ENCODE measurements at places on chromosomes 1 and 21.

- no peak for DNase-seq
Measured at GRCh38 chr21:44352253-44352860, 1.1 kb upstream of the TRPM2 start.

- no peak for DNase-seq
Measured at GRCh38 chr1:93733340-93733739, 51.7 kb upstream of the BCAR3 start.

GRCh38 chr1:45393718-45394302 lies 53.6 kb upstream of the MUTYH start:
- no peak for DNase-seq

DNA sequence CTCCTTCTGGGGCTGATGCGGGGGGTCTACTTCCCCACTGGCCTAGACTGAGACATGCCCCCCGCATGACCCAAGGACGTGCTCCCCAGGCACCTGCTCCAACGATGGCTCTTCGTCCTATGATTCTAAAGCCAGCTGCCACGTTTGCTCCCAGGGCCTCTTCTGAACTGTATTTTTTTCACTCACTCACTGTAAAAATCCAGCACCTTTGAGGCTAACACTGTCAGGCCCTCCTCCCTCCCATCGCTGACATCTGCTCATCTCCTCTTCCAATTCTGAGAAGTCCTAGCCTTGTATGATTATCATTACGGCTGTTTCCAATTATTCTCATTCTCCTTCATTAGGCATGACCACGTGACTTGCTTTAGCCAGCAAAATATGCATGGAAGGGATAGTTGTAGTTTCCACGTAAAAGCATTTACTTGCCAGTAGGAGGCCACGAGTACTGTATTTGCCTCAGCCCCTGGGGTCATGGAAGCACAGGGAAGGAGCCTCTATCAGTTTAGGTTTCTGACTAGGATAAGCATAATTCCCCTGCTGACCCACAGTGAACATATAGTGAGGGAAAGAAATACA lies 19.1 kb upstream of the EDN2 start:
- no peak for DNase-seq

DNA sequence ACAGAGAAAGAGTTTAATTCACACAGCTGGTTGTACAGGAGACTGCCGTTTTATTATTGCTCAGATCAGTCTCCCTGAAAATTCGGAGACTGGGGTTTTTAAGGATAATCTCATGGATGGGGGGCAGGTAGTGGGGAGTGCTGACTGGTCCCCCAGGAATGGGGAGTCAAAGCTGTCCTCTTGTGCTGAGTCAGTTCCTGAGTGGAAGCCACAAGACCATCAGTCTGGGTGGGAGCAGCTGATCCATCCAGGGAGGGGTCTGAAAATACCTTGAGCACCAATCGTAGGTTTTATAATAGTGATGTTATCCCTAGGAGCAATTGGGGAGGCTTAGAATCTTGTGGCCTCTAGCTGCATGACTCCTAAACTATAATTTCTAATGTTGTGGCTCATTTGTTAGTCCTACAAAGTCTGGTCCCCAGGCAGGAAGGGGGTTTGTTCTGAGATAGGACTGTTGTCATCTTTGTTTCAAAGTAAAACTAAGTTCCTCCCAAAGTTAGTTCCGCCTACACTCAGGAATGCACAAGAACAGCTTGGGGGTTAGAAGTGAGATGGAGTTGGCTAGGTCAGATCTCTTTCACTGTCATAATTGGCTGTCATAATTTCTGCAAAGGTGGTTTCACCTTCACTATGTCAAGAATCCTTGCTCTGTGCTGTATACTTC lies 50.3 kb downstream of the TRAF5 start:
- no peak for DNase-seq

GRCh38 chr1:243393096-243393495 lies 137.3 kb downstream of the SDCCAG8 start:
- no peak for DNase-seq
